Heart right ventricle (tissue), 16 donors: ENCODE measurements at places on chromosomes 6 and 20. TPM values are rescaled to one million over a fixed set of nuclear protein-coding genes. Genes with fewer than 3 reads are reported as not detected.

DNA sequence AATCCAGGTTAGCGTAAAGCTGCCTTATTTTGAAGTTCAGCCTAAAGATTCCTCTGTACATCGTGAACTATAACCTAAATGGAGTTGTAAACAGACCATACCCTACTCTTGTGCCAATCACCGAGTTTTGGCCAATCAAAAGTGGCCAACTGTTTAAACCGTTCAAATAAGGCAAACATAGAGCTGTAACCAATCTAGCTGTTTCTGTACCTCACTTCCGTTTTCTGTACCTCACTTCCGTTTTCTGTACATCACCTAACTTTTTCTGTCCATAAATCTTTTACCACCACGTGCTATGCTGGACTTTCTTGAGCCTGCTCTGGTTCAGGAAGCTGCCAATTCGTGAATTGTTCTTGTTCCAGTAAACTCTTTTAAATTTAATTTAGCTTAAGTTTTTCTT, 39.7 kb downstream of the LBP start:
- no peak for DNase-seq

HLA-DQA2 gene
- total RNA-seq: 1.9 TPM

GRCh38 chr6:90893400-90893799, 306.5 kb upstream of the MAP3K7 start:
- DNase-seq: no peak

DNA sequence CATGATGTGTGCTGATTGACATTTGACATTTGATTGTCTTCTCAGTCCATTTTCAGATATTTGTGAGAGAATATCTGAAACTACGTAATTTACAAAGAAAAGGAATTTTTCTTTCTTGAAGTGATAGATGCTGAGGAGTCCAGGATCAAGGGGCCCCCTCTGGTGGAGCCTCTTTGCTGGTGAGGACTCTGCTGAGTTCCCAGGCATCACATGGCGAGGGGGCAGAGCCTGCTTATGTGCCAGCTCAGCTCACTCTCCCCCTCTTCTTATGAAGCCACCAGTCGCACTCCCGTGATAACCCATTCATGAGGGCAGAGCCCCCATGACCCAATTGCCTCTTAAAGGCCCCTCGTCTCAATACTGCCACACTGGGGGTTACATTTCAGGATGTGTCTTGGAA, 91.3 kb downstream of the RPP40 start:
- DNase-seq: no peak

DNA sequence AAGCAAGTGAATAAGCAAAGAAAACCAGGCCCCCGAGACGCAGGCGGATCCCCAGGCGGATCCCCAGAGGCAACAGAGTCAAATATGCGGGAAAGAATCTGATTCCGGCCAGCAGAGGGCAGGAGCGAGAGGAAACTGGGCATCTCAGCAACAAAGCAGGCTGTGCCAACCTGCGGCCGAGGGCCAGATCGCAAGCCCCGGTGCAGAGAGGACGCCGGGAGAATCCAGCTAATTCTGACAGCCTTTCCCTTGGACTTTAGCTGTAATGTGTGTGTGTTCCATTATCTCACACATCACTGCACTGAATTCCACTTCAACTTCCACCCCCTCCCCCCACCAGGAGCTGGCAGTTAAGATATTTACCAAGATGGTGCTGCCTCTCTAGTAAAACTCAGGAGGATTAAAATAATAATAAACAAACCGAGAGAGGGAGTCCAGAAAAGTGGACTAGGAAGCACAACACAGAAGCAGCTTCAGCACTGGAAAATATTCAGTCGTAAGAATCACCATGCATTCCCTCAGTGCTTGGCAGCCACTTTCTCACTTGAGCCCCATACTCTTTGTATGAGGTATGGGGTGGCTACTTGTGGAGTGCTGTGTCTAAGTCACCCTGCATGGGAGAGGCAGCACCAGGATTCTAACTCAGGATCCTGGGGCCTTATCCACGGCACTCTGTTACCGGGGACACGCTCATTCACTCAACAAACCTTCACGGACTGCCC, 66.2 kb upstream of the SNX9 start:
- peak; percentile 83 for DNase-seq

DNA sequence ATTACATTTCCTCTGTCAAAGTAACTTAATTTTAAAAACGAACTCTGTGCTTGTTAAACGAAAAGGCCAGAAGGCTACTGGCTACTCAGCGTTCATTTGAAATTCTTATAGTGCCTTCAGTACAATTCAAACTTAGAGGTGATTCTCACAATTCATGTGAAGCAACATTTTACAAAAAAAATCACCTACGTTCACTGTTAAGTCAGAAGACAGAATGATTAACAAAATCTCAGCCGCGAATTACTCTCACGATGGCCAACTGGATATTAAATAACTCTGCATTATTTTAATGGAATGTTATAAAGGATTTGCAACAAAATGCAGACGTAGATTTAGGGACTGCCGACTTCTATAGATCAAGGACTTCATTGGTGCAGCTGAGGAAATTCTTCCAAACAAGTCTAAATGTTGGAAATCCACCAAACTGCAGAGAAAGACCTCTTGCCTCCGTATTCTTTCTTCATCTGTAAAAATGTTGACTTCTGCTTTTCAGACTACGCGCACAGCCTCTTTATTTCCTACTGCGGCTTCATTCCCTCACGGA, 1.6 kb upstream of the QKI start:
- DNase-seq: no peak

ARMC2 gene
- 15.8 TPM for total RNA-seq
